Esophagus muscularis mucosa (tissue), 4 donors: ENCODE measurements at places on chromosomes 1 and 21.

- no peak overlapping the region for H3K4me3 ChIP-seq
- H3K36me3 ChIP-seq, result no peaks in the 10 kb centered on the region
- no peaks in the 10 kb centered on the region for H3K4me1 ChIP-seq
- no peaks in the 10 kb centered on the region for H3K27me3 ChIP-seq
- no peak overlapping the region for H3K27ac ChIP-seq
Measured at GRCh38 chr1:78236716-78237115, 190.9 kb downstream of the GIPC2 start.

GRCh38 chr1:226643611-226644540 is 95.2 kb downstream of the ITPKB start:
- no peak for DNase-seq
- H3K27me3 ChIP-seq, result no peaks in the 10 kb centered on the region
- H3K27ac ChIP-seq, result no peak overlapping the region
- peaks cover 88% of the 10 kb centered on the region for H3K36me3 ChIP-seq
- peaks cover 91% of the 10 kb centered on the region for H3K4me1 ChIP-seq

GRCh38 chr1:75520862-75521475 is 89.9 kb downstream of the SLC44A5 start:
- H3K4me1 ChIP-seq, result no peaks in the 10 kb centered on the region
- H3K4me3 ChIP-seq, result no peak overlapping the region
- DNase-seq, result no peak
- H3K27ac ChIP-seq, result no peak overlapping the region

- DNase-seq, result no peak
- no peak overlapping the region for H3K4me3 ChIP-seq
- H3K27me3 ChIP-seq, result no peaks in the 10 kb centered on the region
- H3K36me3 ChIP-seq, result peaks cover 21% of the 10 kb centered on the region
- peaks cover 8% of the 10 kb centered on the region for H3K4me1 ChIP-seq
Measured at GRCh38 chr1:113676524-113676923, 82.8 kb downstream of the PHTF1 start.

DNA sequence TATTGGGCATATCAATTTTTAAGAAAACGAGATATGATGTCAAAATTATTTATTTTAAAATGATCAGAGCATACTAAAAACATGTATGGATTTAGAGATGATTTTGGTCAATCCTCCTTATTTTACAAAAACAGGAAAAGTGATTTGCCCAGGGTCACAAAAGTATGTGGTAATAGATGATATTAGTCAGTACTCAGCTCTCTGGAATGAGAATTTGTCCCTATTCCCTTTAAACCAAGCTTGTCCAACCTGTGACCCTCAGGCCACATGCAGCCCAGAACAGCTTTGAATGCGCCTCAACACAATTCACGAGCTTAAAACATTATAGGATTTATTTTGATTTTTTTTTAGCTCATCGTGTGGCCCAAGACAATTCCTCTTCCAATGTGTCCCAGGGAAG is 104.7 kb downstream of the AKT3 start:
- H3K4me3 ChIP-seq, result no peak overlapping the region
- no peaks in the 10 kb centered on the region for H3K36me3 ChIP-seq
- DNase-seq, result no peak
- no peaks in the 10 kb centered on the region for H3K27me3 ChIP-seq

DNA sequence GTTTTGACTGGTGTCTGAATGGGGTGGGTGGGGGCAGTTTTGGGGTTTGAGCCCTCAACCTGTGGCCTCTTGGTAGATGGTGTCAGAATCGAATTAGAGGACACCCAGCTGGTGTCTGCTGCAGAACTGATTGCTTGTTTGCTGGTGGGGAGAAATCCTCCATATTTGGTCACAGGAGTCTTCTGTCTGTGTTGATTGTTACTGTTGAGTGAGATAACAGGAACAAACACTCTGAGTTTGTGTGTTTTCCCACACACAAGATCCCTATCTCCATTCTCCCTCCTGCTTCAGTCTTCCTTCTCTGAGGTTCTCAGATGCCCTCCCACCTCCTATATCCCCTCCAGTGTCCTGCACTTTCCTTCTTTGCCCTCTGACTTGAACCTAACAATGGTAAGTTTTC is 19.1 kb upstream of the CGN start:
- no peak overlapping the region for H3K27ac ChIP-seq

GRCh38 chr1:59378621-59379370 is 81.9 kb downstream of the FGGY start:
- H3K36me3 ChIP-seq, result no peaks in the 10 kb centered on the region
- H3K4me3 ChIP-seq, result no peak overlapping the region
- no peaks in the 10 kb centered on the region for H3K4me1 ChIP-seq
- no peak for DNase-seq
- no peaks in the 10 kb centered on the region for H3K27me3 ChIP-seq
- H3K27ac ChIP-seq, result no peak overlapping the region

GRCh38 chr1:61130338-61131000 is 48.1 kb downstream of the NFIA start:
- H3K36me3 ChIP-seq, result no peaks in the 10 kb centered on the region
- H3K27me3 ChIP-seq, result no peaks in the 10 kb centered on the region
- H3K27ac ChIP-seq, result no peak overlapping the region
- H3K4me3 ChIP-seq, result no peak overlapping the region

GRCh38 chr21:42956824-42957630 is 17.3 kb upstream of the PKNOX1 start:
- no peaks in the 10 kb centered on the region for H3K36me3 ChIP-seq
- H3K27me3 ChIP-seq, result no peaks in the 10 kb centered on the region
- H3K27ac ChIP-seq, result no peak overlapping the region
- DNase-seq, result no peak

DNA sequence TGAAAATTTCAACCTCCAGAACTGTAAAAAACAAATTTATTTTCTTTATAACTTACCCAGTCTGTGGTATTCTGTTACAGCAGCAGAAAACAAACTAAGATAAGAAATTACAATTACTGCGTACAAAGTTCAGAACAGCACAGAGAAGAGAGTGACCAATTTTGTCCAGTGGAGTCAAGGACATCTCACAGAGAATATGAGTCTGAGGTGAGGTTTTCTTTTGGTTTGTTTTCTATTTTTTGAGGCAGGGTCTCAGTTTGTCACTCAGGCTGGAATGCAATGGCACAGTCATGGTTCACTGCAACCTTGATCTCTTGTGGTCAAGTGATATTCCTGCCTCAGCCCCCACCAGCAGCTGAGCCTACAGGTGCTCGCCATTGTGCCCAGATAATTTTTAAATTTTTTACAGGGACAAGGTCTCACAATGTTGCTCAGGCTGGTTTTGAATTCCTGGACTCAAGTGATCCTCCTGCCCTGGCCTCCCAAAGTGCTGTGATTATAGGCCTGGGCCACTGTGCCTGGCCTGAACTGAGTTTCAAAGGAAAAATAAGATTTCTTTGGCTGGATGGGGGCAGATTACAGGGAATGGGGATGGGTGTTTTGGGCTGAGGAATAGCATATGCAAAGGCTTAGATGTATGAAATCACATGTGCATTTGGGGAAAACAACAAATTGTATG is 201.1 kb upstream of the USP24 start:
- H3K27me3 ChIP-seq, result no peaks in the 10 kb centered on the region
- H3K36me3 ChIP-seq, result no peaks in the 10 kb centered on the region
- H3K4me3 ChIP-seq, result no peak overlapping the region
- H3K4me1 ChIP-seq, result no peaks in the 10 kb centered on the region

GRCh38 chr1:47226121-47226838 is 5.7 kb downstream of the TAL1 start:
- no peaks in the 10 kb centered on the region for H3K36me3 ChIP-seq
- peak overlapping the region; percentile 14 for H3K27ac ChIP-seq
- peaks cover 98% of the 10 kb centered on the region for H3K27me3 ChIP-seq
- peak overlapping the region; percentile 50 for H3K4me3 ChIP-seq
- peaks cover 40% of the 10 kb centered on the region for H3K4me1 ChIP-seq

DNA sequence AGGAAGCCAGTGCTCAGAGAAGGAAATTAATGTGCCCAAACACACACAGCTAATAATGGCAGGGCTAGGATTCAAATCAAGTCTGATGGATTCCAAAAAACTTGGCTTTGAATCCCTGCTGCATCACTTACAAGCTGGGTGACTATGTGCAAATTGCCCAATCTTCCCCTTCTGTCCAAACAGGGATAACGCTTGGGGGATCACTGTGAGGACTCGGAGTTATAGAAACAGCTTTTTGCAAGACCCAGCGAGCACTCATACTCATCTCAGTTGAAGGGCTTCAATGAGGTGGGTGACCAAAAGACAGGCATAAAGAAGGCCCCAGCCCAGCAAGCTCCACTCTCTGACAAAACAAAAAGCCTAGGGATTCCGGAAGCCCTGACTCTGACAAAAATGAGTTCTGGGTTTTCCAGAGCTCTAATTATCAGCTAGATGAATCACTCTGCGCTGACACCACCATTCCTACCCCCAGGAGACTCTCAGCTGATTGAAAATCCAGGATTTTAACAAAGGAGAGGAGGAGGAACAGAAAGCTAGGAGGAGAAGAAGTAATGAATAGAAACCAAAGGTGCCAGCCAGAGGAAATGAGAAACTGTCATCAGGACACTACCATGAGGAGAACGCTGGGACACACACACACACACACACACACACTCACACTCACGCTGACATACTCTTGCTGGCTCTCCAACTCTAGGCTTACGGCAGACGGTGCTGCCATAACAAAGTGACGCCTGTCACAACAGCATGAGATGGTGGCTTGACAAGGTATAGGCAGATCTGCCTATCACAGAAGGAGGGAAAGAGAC is 1.6 kb upstream of the STK40 start:
- peaks cover 46% of the 10 kb centered on the region for H3K4me1 ChIP-seq
- H3K27me3 ChIP-seq, result no peaks in the 10 kb centered on the region
- peak overlapping the region; percentile 92 for H3K4me3 ChIP-seq
- no peak for DNase-seq
- H3K36me3 ChIP-seq, result peaks cover 27% of the 10 kb centered on the region

DNA sequence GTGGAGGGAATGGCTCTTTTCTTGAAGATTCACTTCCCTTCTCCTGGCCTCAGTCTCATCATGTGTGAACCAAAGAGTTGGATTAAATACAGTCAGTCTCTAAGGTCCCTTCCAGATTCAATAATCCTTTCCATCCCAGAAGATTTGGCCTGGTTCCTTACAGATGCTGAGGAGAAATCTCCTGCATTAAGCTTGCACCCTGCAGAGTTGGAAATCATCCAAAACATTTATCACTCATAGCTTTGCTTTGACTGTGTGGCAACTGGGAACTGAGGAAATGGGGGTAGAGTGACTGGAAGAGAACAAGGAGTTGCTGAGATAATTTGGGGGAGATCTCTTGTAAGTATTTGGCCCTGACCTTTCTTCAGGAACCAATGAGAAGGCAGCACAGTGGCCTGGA is 220.5 kb upstream of the SGIP1 start:
- H3K27ac ChIP-seq, result no peak overlapping the region
- no peaks in the 10 kb centered on the region for H3K36me3 ChIP-seq
- no peak for DNase-seq
- H3K27me3 ChIP-seq, result no peaks in the 10 kb centered on the region

- no peak for DNase-seq
- H3K4me1 ChIP-seq, result no peaks in the 10 kb centered on the region
- H3K4me3 ChIP-seq, result no peak overlapping the region
- H3K27ac ChIP-seq, result no peak overlapping the region
Measured at GRCh38 chr1:85494904-85495266, 29.9 kb upstream of the DDAH1 start.

- H3K27ac ChIP-seq, result no peak overlapping the region
- peaks cover 4% of the 10 kb centered on the region for H3K36me3 ChIP-seq
- H3K27me3 ChIP-seq, result no peaks in the 10 kb centered on the region
- no peak for DNase-seq
Measured at GRCh38 chr1:61332196-61332753, 249.9 kb downstream of the NFIA start.

DNA sequence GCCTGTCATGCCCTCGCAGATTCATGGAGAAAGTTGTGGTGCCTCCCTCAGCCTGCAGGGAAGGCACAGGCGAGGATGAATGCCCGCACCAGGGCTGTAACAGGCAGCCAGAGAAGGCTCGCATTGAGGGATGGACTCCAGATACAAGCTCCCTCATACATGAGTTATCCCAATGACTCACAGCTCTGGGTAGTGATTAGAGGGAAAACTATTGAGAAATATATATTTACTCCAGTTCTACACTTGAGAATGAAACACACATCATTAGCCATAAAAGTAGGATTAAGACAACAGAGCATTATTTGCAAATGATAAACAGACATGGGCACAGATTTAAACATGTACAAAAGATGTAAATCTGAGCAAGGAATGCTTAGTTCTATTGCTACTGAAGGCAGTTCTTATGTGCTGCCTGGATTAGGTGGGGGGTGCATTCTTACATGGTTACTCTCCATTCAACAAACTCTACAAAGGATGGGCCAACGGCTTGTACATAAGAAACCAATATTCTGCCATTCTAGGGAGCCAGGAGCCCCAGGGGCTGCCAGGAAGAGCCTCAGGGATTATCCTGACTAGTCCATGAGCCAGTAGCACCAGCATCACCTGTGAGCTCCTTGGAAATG is 97.9 kb downstream of the CSMD2 start:
- H3K27me3 ChIP-seq, result no peaks in the 10 kb centered on the region
- no peak overlapping the region for H3K4me3 ChIP-seq
- no peak overlapping the region for H3K27ac ChIP-seq
- H3K36me3 ChIP-seq, result no peaks in the 10 kb centered on the region
- no peak for DNase-seq
- no peaks in the 10 kb centered on the region for H3K4me1 ChIP-seq

DNA sequence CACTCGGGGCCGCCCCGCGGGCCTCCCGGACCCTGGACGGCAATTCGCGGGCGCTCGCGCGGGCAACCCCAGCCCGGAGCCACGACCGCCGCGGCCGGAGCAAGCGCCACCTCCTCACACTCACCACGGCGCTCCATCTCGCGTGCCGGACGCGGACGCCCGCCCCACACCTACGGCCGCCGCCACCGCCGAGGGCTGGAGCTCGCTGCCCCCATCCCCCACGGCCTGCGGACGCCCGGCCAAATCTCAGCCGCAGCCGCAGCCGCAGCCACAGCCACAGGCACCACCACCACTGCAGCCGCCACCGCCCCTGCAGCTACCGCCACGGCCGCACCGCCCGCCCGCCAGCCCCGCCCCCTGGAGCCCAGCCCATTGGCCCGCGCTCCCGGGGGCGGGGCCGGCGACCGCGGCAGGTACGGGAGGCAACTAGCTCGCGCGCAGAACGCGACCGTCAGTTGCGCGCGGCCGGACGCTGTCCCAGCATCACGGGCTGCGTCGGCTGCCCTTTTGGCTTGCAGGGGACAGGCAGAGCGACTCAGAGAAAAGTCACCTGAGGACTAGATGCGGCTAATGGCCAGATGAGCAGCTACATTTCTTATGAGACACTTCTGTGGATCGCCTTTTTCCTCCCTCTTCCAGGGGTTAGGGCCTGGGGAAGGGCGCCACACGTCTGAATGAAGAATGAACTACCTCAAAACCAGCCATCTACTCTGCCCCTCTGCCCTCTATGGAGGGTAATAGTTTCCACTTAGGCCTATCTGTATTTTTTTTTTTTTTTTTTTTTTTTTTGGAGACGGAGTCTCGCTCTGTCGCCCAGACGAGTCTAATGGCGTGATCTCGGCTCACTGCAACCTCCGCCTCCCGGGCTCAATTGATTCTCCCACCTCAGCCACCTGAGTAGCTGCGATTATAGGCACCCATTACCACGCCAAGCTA is at the start of gene ARHGAP29:
Gene ARHGAP29, minus strand, starts transcription at position 294 of the 936 bp plus-strand sequence. CDS start 5,973 bp downstream, outside the sequence.
- H3K27me3 ChIP-seq, result no peaks in the 10 kb centered on the region
- H3K4me1 ChIP-seq, result peaks cover 24% of the 10 kb centered on the region
- DNase-seq, result no peak
- H3K27ac ChIP-seq, result peak within 1 kb of the TSS; percentile 92
- no peaks in the 10 kb centered on the region for H3K36me3 ChIP-seq
